ENCODE measurements at places on chromosomes 3 and 15. TPM values are rescaled to one million over a fixed set of nuclear protein-coding genes. Genes with fewer than 3 reads are reported as not detected.
A peak's percentile ranks its signal among the peaks of the same experiment; 100 is the strongest.

GRCh38 chr3:149145356-149145755 lies 15.9 kb downstream of the HPS3 start:
- H3K36me3 ChIP-seq: peaks cover 10% of the 10 kb centered on the region
- no peak overlapping the region for H3K27ac ChIP-seq
- peak; percentile 13 for DNase-seq
- no peak overlapping the region for H3K4me3 ChIP-seq
- no peaks in the 10 kb centered on the region for H3K27me3 ChIP-seq

DNA sequence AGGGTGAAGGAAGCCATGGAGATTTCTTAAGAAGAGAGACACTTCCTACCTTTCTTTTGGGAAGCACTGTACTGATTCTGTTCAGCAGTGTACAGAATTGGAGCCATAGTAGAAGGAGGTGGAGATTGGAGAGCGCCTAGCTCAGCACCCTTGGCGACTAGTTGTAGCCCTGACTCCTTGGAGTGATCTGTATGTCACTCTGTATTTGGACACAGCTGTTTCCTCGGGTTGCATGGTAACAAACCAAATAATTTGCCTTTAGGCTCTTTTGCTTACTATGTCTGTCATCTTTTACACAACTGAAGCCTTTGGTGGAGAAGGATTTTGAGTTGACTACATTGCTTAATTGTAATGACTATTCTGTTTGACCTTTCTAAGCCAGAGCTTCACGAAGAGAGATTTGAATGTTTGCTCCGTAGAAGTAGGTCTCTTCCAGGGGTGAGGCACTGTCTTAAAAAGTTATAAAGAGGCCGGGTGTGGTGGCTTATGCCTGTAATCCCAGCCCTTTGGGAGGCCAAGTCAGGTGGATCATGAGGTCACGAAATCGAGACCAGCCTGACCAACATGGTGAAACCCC lies 77.1 kb downstream of the AKAP13 start:
- H3K36me3 ChIP-seq: no peaks in the 10 kb centered on the region
- no peak overlapping the region for H3K4me3 ChIP-seq
- peaks cover 4% of the 10 kb centered on the region for H3K4me1 ChIP-seq
- H3K27me3 ChIP-seq: no peaks in the 10 kb centered on the region
- no peak for DNase-seq
- no peak overlapping the region for H3K27ac ChIP-seq

- peaks cover 11% of the 10 kb centered on the region for H3K4me1 ChIP-seq
- H3K36me3 ChIP-seq: no peaks in the 10 kb centered on the region
- no peak for DNase-seq
Measured at GRCh38 chr15:75862796-75863195, 19.5 kb downstream of the UBE2Q2 start.

GRCh38 chr3:187027531-187028278 lies 97.4 kb downstream of the ST6GAL1 start:
- DNase-seq: no peak
- no peaks in the 10 kb centered on the region for H3K27me3 ChIP-seq
- H3K4me3 ChIP-seq: no peak overlapping the region

DNA sequence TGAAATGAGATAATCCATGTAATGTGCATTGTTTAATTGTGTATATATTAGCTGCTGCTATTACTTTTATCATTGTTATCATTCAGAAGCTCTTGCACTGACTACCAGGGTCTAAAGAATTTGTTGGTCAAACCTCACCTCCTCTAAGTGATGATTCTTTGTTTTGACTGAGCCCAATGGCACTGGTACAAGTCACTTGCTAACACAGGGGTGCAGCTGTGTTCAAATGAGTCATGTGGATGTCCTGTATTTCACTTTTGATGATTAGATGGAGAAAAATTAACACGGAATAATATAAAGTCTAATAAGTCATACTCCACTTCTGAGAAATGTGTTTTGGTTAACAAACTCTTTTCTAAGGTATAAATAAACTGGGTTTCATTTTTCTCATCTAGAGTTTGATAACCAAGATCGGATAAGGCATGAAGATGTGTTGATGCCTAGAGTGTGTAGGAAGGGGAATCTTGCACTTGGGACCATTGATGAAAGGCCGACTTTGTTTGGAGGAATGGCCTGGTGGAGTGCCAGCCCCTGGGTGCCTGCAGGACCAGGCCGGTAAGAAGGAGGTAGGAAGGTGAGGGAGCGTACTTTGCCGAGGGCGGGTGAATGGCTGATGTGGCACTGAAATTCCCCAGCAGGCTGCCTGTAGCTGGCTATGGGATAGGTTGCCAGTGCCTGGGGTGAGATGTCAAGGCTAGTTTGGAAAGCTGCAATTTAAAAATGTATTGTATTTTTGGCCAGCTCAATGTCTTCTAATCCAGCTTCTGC lies 244.7 kb upstream of the ZPLD1 start:
- H3K36me3 ChIP-seq: no peaks in the 10 kb centered on the region
- H3K4me3 ChIP-seq: no peak overlapping the region
- H3K27me3 ChIP-seq: no peaks in the 10 kb centered on the region
- no peak overlapping the region for H3K27ac ChIP-seq

- no peaks in the 10 kb centered on the region for H3K27me3 ChIP-seq
- H3K27ac ChIP-seq: no peak within 1 kb of the TSS
- H3K4me3 ChIP-seq: peak within 1 kb of the TSS; percentile 2
- peak; percentile 51 for DNase-seq
Measured at GRCh38 chr15:80695099-80695910, at the start of gene ABHD17C. ABHD17C (plus strand) TSS chr15:80695310; CDS start chr15:80695430, 120 bp downstream.

- no peaks in the 10 kb centered on the region for H3K27me3 ChIP-seq
- no peak overlapping the region for H3K4me3 ChIP-seq
- peak overlapping the region; percentile 68 for H3K27ac ChIP-seq
- DNase-seq: peak; percentile 47
- no peaks in the 10 kb centered on the region for H3K36me3 ChIP-seq
- peaks cover 41% of the 10 kb centered on the region for H3K4me1 ChIP-seq
Measured at GRCh38 chr3:188780193-188781147, 391.3 kb upstream of the TPRG1 start.

GRCh38 chr3:189577050-189577951 lies 53.9 kb upstream of the TP63 start:
- H3K27ac ChIP-seq: no peak overlapping the region
- DNase-seq: no peak
- no peaks in the 10 kb centered on the region for H3K36me3 ChIP-seq
- no peaks in the 10 kb centered on the region for H3K4me1 ChIP-seq

GRCh38 chr3:37154668-37155314 lies 19.6 kb downstream of the LRRFIP2 start:
- no peak for DNase-seq
- no peaks in the 10 kb centered on the region for H3K36me3 ChIP-seq
- no peak overlapping the region for H3K27ac ChIP-seq
- H3K27me3 ChIP-seq: no peaks in the 10 kb centered on the region
- H3K4me3 ChIP-seq: no peak overlapping the region

- peaks cover 15% of the 10 kb centered on the region for H3K27me3 ChIP-seq
- no peak for DNase-seq
- H3K4me3 ChIP-seq: no peak overlapping the region
- no peak overlapping the region for H3K27ac ChIP-seq
- H3K4me1 ChIP-seq: peaks cover 22% of the 10 kb centered on the region
Measured at GRCh38 chr15:68582864-68583263, 4.1 kb downstream of the CORO2B start.

DNA sequence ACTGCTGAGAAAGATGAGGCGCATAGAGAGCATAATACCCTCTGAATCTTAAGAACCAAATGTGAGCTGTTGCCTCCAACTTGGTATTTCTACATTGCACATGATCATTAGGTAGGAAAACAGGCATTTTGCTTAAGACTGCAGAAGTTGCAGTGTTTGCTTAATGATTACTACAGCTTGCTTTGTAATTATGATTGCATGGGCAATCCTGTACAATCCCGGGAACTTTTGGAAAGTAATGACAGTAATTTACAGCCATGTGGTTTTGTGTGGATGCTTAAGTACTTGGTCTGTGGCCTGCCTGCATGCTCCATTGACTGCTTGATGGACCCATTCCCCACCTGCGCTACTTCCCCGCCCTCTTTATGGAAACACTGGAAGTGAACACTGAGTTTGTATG lies 301.1 kb downstream of the DIPK2A start:
- DNase-seq: no peak
- no peak overlapping the region for H3K4me3 ChIP-seq
- no peak overlapping the region for H3K27ac ChIP-seq

- H3K36me3 ChIP-seq: no peaks in the 10 kb centered on the region
- no peaks in the 10 kb centered on the region for H3K4me1 ChIP-seq
- DNase-seq: no peak
- no peak overlapping the region for H3K27ac ChIP-seq
- H3K27me3 ChIP-seq: no peaks in the 10 kb centered on the region
Measured at GRCh38 chr3:106529738-106530137, 660.9 kb upstream of the CBLB start.

GRCh38 chr15:73233623-73234022 lies 135.1 kb downstream of the HCN4 start:
- H3K27ac ChIP-seq: no peak overlapping the region
- DNase-seq: no peak
- H3K27me3 ChIP-seq: no peaks in the 10 kb centered on the region

GRCh38 chr15:68201153-68201878 lies 3.8 kb downstream of the CALML4 start:
- peak overlapping the region; percentile 81 for H3K27ac ChIP-seq
- no peak for DNase-seq
- H3K4me1 ChIP-seq: peaks cover 42% of the 10 kb centered on the region
- no peaks in the 10 kb centered on the region for H3K36me3 ChIP-seq
- no peak overlapping the region for H3K4me3 ChIP-seq
- no peaks in the 10 kb centered on the region for H3K27me3 ChIP-seq

GRCh38 chr3:177966493-177966892 lies 569.7 kb upstream of the KCNMB2 start:
- no peak overlapping the region for H3K27ac ChIP-seq
- no peaks in the 10 kb centered on the region for H3K36me3 ChIP-seq
- no peaks in the 10 kb centered on the region for H3K27me3 ChIP-seq
- H3K4me1 ChIP-seq: no peaks in the 10 kb centered on the region
- H3K4me3 ChIP-seq: no peak overlapping the region

- H3K27ac ChIP-seq: peak overlapping the region; percentile 57
- H3K27me3 ChIP-seq: no peaks in the 10 kb centered on the region
- H3K4me3 ChIP-seq: no peak overlapping the region
- H3K36me3 ChIP-seq: no peaks in the 10 kb centered on the region
- peak; percentile 93 for DNase-seq
Measured at GRCh38 chr3:14410503-14411165, 8.2 kb downstream of the SLC6A6 start.

GRCh38 chr3:126100634-126101301 lies 16.8 kb upstream of the SLC41A3 start:
- no peaks in the 10 kb centered on the region for H3K36me3 ChIP-seq
- no peak overlapping the region for H3K4me3 ChIP-seq
- peak; percentile 79 for DNase-seq
- no peaks in the 10 kb centered on the region for H3K27me3 ChIP-seq
- H3K4me1 ChIP-seq: peaks cover 14% of the 10 kb centered on the region

- peaks cover 20% of the 10 kb centered on the region for H3K4me1 ChIP-seq
- no peak overlapping the region for H3K27ac ChIP-seq
- no peak overlapping the region for H3K4me3 ChIP-seq
- no peak for DNase-seq
- peaks cover 8% of the 10 kb centered on the region for H3K27me3 ChIP-seq
Measured at GRCh38 chr15:40923551-40923950, 5.6 kb upstream of the DLL4 start.

GRCh38 chr3:189745622-189746021 lies 114.4 kb downstream of the TP63 start:
- DNase-seq: no peak
- no peak overlapping the region for H3K27ac ChIP-seq
- no peak overlapping the region for H3K4me3 ChIP-seq
- no peaks in the 10 kb centered on the region for H3K4me1 ChIP-seq

GRCh38 chr15:82969353-82969752 lies 16.7 kb upstream of the RAMAC start:
- peaks cover 24% of the 10 kb centered on the region for H3K4me1 ChIP-seq
- no peak overlapping the region for H3K4me3 ChIP-seq
- no peak overlapping the region for H3K27ac ChIP-seq
- H3K36me3 ChIP-seq: no peaks in the 10 kb centered on the region
- H3K27me3 ChIP-seq: no peaks in the 10 kb centered on the region

DNA sequence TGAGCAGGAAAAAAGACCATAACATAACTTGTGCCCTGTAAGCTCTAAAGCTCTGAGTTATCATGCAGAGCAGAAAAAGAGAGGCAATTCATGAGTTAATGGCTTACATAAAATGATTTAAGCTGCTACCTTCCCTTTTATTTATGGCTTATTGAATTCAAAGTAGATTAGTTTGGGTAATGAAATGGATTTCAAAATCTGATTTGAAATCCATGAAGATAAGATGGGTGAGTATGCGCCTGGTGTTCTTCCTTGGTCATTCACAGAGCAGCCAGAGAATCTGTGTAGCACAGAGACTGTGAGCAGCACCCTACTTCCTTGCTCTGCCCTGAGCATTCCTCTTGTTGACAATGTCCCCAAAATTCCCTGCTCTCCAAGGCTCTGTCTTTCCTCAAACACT lies 36.2 kb upstream of the MRPL3 start:
- no peak for DNase-seq
- no peaks in the 10 kb centered on the region for H3K36me3 ChIP-seq
- H3K4me3 ChIP-seq: no peak overlapping the region
- H3K27ac ChIP-seq: no peak overlapping the region

DNA sequence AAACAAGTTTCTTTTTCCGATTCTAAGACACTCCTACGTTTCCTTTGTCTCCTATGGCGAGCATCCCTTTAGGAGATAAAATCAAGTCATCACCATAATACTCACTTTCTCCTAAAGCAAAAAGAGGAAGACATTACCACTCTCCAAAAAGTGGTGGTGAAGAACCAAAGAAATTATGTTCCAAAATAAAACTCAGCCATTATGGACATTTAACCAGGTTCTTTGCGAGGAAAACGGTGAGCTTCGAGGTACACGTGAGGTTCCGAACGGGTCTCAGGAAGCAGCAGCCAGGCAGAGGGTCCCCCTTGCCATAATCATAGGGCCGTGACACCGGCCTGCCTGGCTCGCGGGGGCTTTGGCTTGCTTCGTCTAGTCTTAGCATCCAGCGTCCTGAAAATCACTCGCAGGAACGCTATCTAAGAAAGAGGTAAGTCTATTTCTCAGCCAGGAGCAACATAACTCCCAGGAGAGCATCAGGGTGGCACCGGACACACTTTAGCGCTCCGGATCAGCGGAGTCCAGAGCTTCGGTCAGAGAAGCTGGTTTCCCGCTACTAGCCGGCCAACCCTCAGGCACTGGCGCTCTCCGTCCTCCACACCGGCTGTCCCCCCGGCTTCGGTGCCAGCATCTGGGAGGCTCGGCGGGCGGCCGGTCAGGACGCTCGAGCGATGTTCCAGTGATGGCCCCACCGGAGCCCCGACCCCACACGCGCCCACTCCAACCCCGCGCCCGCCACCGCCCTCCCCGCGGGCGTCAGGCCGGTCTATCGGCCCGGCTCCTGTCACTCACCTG lies 581 bp downstream of the IP6K1 start:
- peak overlapping the region; percentile 53 for H3K4me3 ChIP-seq
- no peaks in the 10 kb centered on the region for H3K27me3 ChIP-seq
- peaks cover 29% of the 10 kb centered on the region for H3K4me1 ChIP-seq
- peak; percentile 53 for DNase-seq

The POLR2H gene
- total RNA-seq: 70.7 TPM

The CP gene
- total RNA-seq: 7.5 TPM

The CLEC3B gene
- total RNA-seq: 49.1 TPM

The IQCB1 gene
- 6.5 TPM for total RNA-seq

The SNTN gene
- total RNA-seq: not detected

The A4GNT gene
- total RNA-seq: not detected

The GABRA5 gene
- not detected for total RNA-seq

The TSEN2 gene
- 13.2 TPM for total RNA-seq

The SLC26A6 gene
- 42.5 TPM for total RNA-seq

The ACKR2 gene
- total RNA-seq: 3.0 TPM

The ZMYND10 gene
- 0.45 TPM for total RNA-seq

The SLCO2A1 gene
- total RNA-seq: 13.4 TPM
